Natural killer cell (primary cell): ENCODE measurements at places on chromosomes 6 and 20.

DNA sequence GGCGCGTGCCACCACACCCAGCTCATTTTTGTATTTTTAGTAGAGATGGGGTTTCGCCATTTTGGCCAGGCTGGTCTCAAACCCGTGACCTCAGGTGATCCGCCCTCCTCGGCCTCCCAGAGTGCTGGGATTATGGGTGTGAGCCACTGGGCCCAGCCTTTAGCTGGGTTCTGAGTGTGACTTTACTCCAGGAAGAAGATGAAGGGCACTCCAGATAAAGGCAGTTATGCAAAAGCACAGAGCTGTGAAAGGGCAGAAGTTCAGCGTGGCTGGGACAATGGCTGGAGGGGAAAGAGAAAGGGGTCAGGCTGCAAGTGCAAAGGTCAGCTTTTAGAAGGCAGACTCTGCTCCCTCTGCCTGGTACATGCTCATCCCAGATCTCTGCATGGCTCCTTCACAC lies 39.7 kb downstream of the MAP3K5 start:
- no peak for DNase-seq

DNA sequence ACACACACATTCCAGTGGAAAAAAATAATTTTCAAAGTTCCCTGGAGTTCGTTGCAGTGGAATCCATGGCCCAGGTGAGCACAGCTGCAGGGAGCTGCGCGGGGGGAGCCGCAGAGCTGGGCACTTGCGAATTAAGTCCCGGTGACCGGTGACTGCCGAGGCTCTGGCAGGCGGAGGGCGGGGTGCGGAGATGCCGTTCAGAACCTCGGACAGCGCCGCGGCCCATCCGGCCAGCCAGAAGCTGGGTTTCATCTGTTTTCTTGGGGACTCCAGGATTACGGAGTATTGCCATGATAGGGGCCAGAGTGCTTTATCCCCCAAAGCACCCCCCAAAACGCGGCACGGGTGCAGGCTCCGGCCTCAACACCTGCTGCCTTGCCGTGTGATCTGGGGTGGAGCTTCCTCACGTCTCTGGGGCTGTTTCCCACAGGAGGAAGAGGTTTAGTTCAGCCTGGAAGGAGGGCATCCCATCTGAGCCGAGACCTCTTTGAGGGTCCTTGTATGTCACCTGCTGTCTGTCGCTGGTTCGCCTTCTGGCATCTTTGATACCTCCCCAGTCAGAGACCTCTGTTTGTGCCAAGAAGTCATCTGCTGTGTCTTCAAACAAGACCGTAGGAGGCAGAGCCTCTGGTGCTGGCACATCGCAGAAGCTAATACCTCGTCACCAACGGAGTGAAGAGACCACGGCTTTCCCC lies 99.4 kb downstream of the YTHDF1 start:
- DNase-seq: no peak

- no peak for DNase-seq
Measured at GRCh38 chr6:44740566-44741120, 353.1 kb downstream of the CDC5L start.

GRCh38 chr6:138782243-138782642 lies 8.7 kb downstream of the CCDC28A start:
- DNase-seq: no peak

DNA sequence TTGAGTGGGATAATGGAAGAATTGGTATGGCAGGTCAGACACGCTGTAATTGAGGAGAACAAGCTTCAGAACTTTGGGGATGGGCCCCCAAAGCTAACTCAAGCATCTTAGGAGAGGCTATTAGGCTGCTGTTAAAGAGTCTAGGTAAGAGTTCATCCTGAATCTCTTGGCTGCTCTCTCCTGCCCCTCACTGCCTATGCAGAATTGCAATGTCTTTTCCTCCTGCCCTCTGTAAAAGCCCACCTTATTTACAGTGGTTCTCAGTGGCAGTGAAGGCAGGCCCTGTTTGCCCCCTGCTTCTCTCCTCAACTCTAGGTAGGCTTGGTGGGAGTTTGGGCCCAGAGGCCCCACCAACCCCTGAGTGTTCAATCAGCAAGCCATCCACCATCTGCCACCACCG lies 55.0 kb downstream of the LYRM2 start:
- no peak for DNase-seq

DNA sequence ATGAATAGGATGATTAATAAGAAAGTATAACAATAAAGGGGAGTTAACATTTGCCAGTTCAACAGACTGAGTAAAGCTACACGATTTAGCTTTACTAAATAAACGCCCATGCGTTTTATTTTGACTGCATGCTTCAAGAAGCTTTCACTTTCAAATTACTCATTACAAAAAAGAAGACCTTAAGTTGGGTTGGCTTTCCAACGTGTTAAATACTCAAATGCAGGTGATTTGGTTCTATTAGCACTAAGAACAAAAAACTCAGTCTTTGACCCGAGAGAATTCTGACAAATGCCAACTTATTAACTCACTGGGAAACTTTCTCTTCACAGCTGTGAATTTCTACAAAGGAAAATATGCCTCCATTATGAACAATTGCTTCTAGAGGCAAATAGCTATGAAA lies 24.8 kb downstream of the RNF146 start:
- no peak for DNase-seq

GRCh38 chr20:37598100-37598543 lies 70.4 kb upstream of the BLCAP start:
- no peak for DNase-seq

GRCh38 chr6:81727876-81728517 lies 24.5 kb downstream of the TENT5A start:
- DNase-seq: no peak

- DNase-seq: no peak
Measured at GRCh38 chr6:134630508-134631121, 312.7 kb upstream of the SGK1 start.

- no peak for DNase-seq
Measured at GRCh38 chr6:11363881-11364576, 131.6 kb upstream of the NEDD9 start.

GRCh38 chr20:62149532-62150309 lies 6.2 kb downstream of the SS18L1 start:
- no peak for DNase-seq

DNA sequence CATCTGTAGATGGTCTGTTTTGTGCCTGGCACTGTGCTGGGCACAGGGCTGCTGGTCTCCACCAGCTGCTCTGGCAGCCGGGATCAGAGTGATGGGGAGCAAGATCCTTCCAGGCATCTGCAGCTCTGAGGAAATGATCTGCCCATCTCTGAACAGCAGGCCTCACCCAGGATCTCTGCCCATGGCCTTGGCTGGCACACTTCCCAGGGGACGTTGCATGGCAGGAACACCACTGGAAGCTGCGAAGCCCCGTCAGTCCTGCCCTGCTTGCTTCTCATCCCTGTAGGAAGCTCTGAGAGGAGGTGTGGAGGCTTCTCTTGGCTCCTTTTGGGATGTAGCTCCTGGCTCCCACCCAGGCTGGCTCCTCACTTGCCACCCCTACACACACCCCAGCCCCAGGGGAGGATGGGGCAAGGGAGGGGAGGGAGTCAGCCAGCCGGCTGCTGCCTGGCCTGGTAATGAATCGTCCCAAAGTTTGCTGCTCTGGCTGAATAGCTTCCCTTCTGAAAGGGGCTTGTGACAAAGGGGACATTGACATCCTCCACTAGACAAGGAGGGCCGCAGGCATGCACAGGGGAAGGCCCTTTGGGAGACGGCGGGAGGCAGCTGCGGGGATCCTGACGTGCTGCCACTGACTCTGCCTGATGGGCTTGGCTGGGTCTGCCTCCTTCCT lies 108.9 kb downstream of the VEGFA start:
- no peak for DNase-seq

- DNase-seq: no peak
Measured at GRCh38 chr6:47343600-47343999, 33.9 kb upstream of the TNFRSF21 start.

DNA sequence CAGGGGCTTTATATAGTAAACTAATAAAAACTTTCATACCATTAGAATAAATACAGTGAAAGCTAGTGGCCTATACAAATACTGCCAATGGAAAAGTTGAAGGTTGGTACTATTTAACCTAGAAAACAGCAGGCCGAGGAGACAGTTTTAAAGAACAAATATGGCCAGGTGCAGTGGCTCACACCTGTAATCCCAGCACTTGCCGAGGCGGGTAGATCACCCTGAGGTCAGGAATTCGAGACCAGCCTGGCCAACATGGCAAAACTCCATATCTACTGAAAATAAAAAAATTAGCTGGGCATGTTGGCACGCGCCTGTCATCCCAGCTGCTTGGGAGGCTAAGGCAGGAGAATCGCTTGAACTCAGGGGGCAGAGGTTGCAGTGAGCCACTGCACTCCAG lies 24.8 kb downstream of the GLYATL3 start:
- DNase-seq: no peak

DNA sequence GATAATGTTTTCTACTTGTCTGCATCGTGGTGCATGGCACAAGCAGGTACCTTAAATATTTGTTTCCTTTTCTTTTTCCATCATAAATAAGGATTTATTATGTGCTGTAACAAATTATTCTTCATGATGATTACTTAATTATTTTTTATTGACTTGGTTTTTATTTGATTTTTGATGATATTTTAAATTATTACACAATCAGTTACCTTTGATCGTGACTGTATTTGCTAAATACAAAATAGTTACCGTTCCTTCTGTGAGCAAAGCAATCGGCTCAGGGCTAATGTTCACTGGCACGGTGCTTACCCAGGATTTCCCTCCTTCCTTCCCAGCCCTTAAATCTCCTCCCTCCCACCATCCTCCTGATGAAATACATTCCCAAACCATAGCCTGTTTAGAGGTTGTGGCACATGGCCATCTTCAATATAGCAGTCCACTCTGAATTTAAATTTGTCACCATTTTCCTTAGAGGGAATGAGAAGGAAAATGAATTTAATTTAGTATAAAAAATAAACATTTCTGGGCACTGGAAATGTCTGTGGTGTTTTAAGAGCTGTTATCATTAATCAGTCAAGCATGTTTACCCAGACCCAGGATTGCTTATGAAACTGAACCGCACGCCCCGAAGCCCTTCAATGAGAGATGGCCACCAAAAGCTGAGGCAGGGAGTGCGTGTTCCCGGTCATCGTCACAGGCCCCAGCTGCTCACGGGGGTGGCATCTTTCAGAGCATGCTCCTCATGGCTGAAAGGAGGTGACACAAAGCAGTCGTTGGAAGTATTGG lies 23.0 kb upstream of the EXOC2 start:
- no peak for DNase-seq

DNA sequence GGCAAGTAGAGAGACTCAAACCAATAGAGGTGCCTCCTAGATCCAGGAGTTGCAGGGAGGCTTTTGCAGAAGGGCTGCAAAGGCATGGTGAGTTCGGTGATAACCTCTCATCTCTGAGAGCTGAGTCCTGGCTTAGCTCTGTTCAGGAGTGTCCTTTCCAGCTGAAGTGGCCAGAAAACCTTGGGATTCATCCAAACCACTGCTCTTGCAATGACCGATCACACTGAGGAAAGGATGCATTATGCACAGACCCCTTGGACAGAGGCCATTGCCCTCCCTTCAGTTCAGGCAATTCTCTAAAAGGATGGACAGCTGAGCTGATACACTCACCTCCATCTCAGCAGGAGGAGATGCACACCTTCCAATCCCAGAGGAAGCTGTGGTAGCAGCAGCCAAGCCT lies 158.8 kb upstream of the ENPP5 start:
- DNase-seq: no peak

DNA sequence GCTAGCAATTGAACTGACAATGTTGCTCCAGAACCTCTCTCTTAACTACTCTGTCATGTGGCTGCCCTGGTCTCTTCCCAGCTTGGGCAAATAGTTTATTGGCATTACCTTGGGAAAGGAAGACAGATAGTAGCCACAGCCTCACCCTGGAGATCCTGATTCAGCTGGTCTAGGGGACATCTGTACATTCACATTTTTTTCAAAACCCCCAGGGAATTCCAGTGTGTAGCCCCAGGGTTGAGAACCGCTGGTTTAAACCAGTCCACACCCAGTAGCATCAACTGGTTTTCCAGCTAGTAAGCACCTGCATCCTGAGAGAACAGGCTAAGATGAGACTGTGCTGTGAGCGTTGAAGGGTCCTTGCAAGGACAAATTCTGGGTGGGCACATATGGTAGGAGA lies 9.6 kb downstream of the SCUBE3 start:
- DNase-seq: no peak

- no peak for DNase-seq
Measured at GRCh38 chr6:168542301-168542700, 101.3 kb downstream of the SMOC2 start.

GRCh38 chr20:13423472-13424173 lies 202.5 kb downstream of the ISM1 start:
- no peak for DNase-seq

DNA sequence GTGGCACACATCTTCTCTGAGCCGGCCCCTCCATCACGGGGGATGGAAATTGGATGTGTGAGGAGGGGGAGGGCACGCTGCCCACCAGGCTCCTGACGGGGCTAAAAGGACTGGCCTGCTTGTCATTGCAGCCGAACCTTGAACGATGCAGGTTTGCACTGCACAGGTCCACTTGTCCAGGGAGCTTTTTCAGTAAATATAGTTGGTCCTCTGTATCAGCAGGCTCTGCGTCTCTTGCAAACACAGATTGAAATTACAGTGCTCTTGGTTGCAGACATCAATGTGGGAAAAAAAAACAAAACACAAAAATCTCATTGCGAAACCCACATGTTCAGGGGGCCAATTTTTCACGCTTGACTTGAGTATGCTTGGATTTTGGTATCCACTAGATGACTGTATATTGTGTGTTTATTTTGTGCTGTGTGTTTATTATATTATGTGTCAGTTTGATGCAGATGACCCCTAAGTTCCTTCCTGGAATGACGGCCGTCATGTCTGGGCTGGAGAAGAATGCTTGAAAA lies 29.2 kb downstream of the ERMARD start:
- no peak for DNase-seq

DNA sequence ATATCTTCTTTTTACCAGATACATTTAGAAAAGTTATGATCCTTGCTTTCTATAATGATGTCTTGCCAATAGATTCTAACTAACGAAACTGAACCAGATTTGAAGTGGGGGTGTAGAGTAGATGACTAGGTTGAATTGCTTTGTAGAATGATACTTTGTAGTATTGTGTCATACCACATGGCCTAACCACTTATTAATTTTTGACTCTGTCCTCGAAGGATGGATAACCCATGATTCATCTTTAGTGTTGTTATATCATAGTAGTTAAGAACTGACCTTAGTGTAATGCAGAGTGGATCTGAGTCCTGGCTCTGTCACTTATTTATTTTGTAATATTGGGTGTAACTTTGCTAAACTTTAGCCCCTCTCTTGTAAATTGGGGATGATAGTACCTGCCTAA lies 4.5 kb downstream of the PHF3 start:
- DNase-seq: no peak
